ENCODE measurements at places on chromosomes 3 and 15.
A peak's percentile ranks its signal among the peaks of the same experiment; 100 is the strongest.

DNA sequence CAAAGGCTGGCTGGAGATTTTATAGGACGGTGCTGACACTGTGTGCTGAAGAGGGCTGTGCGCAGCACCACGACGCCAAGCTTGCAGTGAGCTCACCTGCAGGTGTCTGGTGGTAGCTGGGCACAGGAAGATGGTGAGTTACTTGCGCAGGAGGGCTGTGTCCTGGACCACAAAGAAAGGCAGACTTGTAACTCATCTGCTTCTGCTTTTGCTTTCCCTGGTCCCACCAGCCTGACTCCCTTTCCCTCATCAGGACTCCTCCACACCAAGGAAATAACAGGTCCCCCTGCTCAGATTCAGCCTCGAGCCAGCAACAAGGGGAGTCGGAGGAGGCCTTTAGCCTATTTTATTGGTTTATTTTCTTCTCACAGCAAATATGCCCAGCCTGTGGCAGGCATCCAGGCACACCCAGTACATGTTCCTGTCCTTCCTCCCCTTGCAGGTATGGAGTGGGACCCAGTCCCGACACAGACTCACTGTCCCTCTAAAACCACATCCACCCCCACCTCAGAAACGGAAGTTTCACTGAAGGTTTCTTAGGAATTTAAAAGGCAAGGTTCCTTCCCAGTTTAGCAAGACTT, 35.6 kb upstream of the FLNB start:
- no peak for DNase-seq

GRCh38 chr3:18086078-18086477, 339.1 kb downstream of the SATB1 start:
- DNase-seq: no peak

GRCh38 chr3:131750256-131750655, 247.5 kb upstream of the MRPL3 start:
- no peak for DNase-seq

DNA sequence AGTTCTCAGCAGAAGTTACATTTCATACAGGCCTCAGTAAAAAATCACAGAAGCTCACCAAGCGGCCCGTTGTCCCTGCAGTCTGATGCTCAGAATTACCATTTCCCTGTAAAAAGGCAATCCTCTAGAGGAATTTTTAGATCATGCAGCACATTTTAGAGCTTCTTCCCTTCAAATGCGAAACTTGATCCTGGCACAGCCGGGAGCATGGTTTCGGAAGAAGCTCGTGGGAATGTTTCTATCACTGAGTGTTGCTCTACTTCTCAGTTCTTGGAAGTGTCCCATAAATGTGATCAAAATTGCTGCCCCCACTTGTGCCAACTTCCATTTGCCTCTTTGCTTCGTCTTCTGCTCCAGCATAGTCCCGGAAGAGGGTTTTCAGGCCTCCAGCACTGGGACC, 3.8 kb upstream of the H1-8 start:
- no peak for DNase-seq

DNA sequence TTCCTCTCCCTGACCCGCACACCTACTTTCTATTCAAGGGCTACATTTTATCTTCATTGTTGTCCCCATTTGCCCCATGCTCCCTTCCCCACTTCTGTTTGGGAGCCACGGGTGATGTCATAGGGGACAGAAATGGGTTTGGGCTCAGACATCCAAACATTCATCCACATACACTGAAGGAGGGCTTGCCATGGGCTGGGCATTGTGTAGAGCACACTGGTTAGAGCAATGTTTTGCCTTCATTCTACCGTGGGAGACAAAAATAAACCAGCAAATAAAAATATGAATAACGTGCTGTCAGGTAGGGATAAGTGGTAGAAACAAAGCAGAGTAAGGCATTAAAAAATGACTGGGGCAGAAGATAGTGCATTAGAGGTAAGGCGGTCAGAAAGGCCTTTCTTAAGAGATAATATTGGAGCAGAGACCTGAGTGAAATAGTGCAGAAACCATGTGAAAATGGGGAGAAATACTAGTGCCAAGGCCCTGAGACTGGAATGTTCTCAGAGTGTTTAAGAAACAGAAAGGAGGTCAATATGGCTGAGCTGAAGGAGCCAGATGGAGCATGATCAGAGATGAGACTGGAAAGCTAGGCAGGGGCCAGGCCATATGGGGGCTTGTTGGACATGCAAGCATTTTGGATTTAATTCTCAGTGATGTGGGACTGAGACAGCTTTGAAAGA, 40.9 kb upstream of the CLSTN2 start:
- DNase-seq: peak; percentile 24

GRCh38 chr3:195886181-195887141, 21.9 kb downstream of the TNK2 start:
- peak; percentile 79 for DNase-seq

DNA sequence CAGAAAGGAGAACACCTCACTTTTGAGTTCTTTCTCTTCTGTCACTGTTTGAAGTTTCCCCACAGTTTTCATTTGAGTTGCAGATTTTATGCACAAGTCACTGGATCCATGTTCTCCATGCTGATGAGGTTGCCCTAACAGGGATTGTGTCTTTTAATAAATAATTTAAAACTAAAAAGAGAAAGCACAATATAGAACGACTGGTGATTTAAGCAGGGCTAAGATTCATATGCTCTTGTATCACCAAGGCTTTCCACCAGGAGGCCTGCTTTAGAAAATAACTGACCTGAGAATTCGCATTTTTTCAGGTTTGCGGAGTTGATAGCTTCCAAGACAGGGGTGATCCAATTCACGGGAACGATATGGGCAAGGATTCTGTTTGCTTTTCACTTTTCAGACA, 252.0 kb upstream of the VEPH1 start:
- no peak for DNase-seq

DNA sequence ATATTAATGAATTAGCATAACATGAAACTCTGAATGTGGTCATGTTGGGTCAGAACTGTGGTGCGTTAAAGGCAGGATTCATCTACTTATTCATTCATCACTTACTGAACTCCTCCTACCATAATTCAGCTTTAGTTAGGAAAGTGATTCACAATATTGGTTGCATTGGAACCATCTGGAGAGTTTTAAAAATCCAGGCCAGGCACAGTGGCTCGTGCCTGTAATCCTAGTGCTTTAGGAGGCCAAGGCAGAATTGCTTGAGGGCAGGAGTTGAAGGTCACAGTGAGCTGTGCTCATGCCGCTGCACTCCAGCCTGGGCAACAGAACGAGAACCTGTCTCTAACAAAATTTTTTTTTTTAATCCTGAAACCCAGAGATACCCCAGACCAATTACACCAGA, 44.2 kb upstream of the ATG7 start:
- DNase-seq: no peak

- DNase-seq: no peak
Measured at GRCh38 chr15:31270767-31271166, 55.9 kb upstream of the KLF13 start.

- no peak for DNase-seq
Measured at GRCh38 chr3:120850381-120851295, 57.4 kb upstream of the STXBP5L start.

GRCh38 chr3:89042236-89042835, 65.1 kb upstream of the EPHA3 start:
- DNase-seq: peak; percentile 22

- no peak for DNase-seq
Measured at GRCh38 chr15:40785164-40785563, 15.4 kb downstream of the C15orf62 start.

GRCh38 chr15:86556396-86557017, 476.8 kb downstream of the AGBL1 start:
- peak; percentile 92 for DNase-seq

GRCh38 chr3:190731596-190731995, 130.9 kb downstream of the GMNC start:
- DNase-seq: no peak

- no peak for DNase-seq
Measured at GRCh38 chr3:32366638-32367397, 24.8 kb upstream of the CMTM7 start.

DNA sequence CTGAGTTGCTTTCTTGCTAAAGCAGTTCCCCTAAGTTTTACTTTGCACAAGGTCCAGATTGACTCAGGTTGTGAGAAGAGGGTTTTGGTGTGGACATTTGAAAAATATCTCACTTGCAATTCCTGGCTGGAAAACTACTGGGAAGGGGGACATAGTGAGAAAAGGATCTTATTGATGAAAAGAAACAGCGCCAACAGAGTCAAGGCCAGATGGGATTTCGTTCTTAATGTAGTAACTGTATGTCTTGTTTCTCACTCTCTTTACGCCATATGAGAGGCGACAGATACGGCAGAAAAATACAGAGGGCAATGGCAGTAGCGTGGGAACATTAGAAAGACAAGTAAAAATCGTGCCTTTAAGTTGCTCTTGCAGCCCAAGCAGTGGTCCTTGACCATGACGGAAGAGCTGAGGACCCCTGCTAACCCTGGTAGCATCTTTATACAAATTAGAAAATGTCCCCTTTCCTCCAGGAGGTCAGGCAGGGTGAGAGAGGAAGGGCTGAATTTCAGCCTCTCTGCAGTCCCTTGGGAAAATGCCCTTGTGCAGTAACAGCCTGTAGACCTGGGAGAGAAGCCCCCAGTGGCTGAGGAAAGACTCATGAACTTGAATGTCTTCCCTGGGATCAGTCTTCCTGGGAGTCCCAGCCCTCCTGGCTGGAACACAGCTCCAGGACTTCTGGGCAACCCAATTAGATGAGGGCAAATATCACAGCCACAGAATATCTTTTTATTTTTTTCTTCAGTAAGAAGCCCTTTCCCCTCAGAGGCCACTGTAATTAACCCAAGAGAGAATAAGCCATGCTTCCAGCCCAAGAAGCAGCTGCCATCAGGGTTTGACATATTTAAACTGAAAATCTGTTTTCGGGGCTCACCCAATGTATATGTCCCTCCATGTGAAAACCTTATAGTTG, 113.4 kb downstream of the CD47 start:
- DNase-seq: no peak

DNA sequence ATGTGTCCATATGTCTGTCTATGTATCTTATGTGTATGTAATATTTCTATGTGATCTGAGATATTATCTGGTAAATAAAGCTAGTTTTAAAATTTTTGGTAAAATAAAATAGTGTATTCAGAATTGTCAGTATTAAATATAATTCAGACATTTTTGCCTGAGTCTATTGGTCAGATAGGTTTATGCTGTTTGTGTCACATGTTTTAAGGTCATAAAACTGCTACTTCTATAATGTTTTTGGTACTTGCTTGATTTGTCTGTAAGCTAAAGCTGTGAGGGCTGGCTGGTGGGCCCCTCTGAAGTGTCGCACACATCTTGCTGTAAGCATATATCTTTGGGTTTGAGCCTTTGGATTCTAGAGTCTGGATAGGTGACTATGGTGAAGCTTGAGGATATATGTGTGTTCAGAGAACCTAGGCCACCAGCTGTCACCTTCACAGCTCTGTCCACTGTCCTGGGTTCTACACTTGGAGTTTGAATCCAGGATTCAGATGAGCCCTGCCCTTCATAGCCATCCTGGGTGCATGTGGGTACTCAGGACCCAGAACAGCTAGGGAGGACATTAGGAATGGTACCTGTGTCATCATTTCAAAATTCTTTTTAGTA, 71.8 kb upstream of the STRIT1 start:
- DNase-seq: no peak

DNA sequence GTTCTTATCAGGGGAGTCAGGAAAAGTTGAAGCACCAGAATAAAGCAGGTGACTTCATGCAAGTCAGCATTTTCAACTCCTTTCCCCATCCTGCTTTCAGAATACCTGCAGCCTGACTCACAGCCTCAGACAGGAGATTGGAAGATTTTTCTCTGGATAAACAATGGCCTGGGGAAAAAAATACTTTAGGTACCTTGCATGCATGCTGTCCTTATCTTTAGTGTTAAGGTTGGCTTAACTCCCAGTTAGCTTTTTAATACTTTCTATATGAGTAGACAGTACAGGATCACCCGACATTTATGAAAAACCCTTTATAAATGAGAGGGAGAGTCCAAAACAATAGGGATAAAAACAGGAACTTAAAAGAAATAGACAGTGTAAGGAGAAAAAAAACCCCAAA, 53.6 kb downstream of the PAK2 start:
- DNase-seq: no peak

DNA sequence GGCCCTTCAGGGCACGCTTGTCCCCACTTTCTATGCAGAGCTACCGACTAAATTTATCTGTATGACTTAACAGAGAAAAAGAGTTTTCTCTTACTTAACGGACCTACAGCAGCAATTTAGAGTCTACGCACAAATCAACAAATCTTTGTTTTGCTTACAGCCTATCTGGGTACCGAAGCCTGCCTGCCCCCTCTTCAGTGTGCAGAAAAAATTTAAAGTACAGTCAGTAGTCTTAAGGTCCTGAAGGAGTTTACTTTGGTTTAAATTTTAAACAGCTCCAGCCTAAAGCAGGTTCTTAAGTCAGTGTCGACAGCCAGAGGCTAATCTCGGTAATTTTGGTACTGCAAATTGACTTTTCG, 570 bp downstream of the SACM1L start:
- DNase-seq: no peak

- DNase-seq: no peak
Measured at GRCh38 chr3:131031660-131032059, 5.0 kb downstream of the NEK11 start.

GRCh38 chr3:135140591-135140990, 345.5 kb downstream of the EPHB1 start:
- DNase-seq: no peak

DNA sequence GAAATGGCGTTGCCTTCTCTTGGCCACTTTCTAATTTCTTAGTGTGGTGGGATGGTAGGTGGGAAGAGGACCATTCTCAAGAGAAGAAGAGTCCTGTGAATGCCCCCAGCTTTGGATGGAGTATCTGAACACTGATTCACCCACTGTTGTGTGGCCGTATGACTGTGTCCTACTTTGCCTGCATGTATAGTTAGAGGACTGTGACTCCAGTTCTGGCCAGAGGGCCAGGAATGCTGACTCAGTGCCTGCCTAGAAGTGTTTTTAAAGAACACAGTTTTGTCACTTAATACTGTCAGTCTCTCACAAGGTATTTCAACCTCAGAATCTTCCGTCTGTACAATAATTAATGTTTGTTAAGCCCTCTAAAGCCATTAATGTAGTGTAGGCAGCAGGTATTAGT, 2.1 kb downstream of the SEC61A1 start:
- DNase-seq: no peak

GRCh38 chr15:100898152-100898490, 18.5 kb downstream of the ALDH1A3 start:
- DNase-seq: no peak

GRCh38 chr15:45794304-45794703, 159.5 kb downstream of the SQOR start:
- no peak for DNase-seq

GRCh38 chr3:131819381-131820055, 215.3 kb downstream of the CPNE4 start:
- DNase-seq: peak; percentile 29

DNA sequence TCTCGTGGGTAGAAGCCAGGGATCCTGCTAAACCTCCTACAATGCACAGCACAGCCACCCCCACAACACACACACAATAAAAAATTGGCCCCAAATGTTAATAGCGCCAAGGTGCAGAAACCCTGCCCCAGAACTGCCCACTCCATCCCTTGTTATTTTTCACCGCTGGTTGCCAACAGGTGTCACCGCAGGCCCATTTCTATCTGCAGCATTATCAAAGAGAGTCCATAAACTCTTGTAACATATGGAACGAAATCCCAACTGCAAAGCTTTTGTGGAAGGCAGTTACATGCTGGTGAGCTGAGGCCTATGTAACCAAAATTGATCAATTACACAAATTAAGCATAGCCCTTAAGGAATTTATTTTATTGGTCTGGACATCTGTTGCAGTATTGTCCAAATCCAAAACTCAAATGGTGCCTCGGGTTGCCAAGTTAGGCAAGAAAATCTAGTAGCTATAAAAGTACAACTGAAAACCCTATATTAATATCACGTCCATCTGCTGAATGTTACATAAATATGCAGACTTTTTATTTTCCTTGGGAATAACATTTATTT, 66.2 kb downstream of the SAMMSON start:
- peak; percentile 21 for DNase-seq
